ENCODE measurements at places on chromosomes 7 and 10.

- ATAC-seq: no peak
Observed at GRCh38 chr7:42197451-42197850, 39.6 kb downstream of the GLI3 start.

GRCh38 chr10:95504246-95504691, 56.9 kb downstream of the SORBS1 start:
- no peak for ATAC-seq

DNA sequence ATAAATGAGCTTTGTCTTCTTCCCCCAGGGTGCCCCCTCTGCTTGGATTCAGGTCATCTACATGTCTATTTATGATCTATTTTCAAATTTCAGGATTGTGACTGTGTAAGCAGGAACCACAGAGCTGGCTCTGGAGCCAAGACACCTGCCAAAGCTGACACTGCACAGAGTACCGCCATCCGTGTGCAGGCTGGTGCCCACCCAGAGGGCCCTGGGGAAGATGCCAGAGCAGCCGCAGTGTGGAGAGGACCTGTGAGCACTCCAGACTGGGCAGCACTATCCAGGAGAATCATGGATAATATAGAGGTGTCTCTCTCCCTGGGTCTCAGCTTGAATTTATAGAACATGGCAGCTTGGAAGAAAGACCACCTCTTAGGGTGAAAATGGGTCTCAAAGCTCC, 577.5 kb downstream of the GRID1 start:
- no peak for ATAC-seq

- ATAC-seq: no peak
Observed at GRCh38 chr7:4713183-4713784, 31.2 kb downstream of the FOXK1 start.

- ATAC-seq: peak; percentile 90
Observed at GRCh38 chr10:122468926-122469781, 7.8 kb downstream of the HTRA1 start.

DNA sequence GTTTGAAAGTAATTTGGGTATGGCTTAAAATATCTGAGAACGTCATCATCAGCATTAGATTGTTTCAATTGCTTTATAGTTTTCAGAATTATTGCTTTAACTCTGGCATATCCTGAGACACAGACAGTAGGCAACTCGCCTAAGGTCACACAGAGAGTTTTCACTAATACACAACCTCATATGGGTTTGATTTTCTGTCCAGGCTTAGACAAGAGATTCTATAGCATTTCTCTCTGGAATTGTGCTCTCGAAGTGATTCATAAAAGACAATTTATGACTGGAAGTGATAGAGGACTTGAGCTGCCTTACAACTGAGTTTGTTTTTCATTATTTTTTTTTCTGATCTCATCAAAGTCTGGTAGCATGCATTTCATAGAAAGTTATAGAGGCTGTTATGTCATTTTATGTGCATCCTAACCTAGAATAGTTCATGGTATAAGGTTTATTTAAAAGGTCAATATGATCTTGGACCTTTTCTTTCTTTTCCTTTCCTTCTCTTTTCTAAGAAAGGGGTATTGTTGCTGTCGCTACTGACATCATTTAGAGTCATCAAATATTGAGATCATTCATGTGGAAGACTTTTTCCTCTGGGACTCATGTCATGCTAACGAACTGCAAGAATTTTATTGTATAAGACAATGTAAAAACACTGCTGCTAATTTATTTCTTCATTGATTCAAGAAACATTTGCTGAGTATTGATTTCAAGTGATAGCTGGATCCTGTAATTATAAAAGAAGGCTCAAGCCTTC, 278.2 kb downstream of the PLXDC2 start:
- no peak for ATAC-seq

- ATAC-seq: no peak
Observed at GRCh38 chr10:131876508-131876907, 24.3 kb upstream of the PPP2R2D start.

- ATAC-seq: no peak
Observed at GRCh38 chr10:97771055-97771891, 526 bp downstream of the SFRP5 start.

DNA sequence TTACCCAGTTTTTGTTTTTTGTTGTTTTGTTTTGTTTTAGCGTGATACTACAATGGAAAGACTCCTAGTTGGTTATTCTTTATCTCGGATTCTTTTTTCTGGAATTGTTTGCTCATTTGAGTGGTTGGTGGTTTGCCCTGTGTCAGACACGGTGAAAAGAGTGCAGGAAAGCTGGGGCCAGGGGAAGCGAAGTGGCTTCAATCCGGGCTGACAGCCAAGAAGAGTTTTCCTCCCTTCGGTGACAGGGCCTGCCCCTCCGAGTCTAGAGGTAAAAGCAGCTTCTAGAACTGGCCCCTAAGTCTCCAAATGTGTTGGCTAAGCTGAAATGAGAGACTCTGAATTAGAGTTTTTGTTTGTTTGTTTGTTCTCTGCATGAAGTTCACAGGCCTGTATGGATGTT, 5.7 kb upstream of the AP5Z1 start:
- ATAC-seq: no peak

DNA sequence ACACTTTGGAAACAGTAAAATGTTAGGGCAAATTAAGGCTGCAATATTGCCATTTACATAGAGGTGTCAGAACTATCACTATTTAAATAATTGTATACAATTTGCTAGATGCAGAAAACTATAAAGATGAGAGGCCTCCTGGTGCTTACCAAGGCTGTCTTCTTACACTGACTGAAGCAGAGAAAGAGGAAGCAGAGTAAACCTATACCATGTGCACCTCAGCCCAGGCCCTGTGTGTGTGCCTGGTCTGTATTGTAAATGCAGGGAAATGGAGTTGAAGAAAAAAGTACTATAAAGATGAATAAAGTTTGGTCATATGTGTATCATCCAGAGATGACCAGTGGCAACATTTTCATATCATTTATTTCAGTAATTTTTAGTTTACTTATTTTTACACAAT, 29.2 kb downstream of the ELMO1 start:
- ATAC-seq: no peak

DNA sequence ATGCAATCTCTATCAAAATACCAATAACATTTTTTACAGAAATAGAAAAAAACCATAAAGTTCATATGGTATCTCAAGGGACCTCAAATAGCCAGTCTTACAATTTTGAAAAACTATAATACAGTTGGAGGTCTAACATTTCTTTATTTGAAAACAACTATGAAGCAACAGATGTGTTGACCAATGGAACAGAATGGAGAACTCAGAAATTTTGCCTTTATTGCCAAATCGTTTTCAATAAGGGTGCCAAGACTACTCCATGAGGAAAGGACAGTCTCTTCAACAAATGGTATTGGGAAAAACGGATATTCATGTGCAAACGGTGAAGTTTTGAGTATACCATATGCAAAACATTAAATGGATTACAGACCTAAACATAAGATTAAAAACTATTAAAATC, 470.8 kb upstream of the DPP6 start:
- ATAC-seq: peak; percentile 53

GRCh38 chr7:112573302-112574039, 92.7 kb downstream of the LSMEM1 start:
- ATAC-seq: no peak

- no peak for ATAC-seq
Observed at GRCh38 chr10:57098146-57098545, 737.1 kb upstream of the ZWINT start.

DNA sequence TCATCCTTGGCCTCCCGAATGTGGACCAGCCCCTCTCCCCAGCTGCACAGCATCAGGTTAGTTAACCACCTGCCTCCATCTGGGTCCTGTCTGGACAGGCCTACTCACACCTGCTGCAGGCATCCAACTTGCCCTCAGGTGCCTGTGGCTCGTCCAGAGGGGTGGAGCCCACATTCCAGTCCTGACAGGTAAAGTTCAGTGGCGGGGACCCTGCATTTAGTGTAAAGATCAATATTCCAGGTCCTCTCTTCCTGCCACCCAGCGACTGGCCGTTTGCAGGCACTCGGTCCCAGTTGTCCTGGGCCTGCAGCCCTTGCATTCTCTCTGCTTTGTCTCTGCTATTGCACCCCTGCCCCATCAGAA, 15.0 kb downstream of the HTRA1 start:
- ATAC-seq: no peak

GRCh38 chr7:143382126-143382790, 1.1 kb downstream of the ZYX start:
- ATAC-seq: no peak

GRCh38 chr10:105094048-105094447, 453.0 kb downstream of the SORCS3 start:
- ATAC-seq: no peak

All from gastroesophageal sphincter (tissue), 4 donors.